ENCODE measurements at places on chromosomes 3 and 15. TPM values are rescaled to one million over a fixed set of nuclear protein-coding genes. Genes with fewer than 3 reads are reported as not detected.

- DNase-seq, result no peak
- H3K27me3 ChIP-seq, result no peaks in the 10 kb centered on the region
- no peaks in the 10 kb centered on the region for H3K4me1 ChIP-seq
- H3K27ac ChIP-seq, result no peak overlapping the region
- no peak overlapping the region for H3K4me3 ChIP-seq
Measured at GRCh38 chr15:51184627-51185026, 89.9 kb upstream of the TNFAIP8L3 start.

GOLGA8G gene
- not detected for total RNA-seq

APOD gene
- total RNA-seq, result 41.3 TPM

- H3K27me3 ChIP-seq, result no peaks in the 10 kb centered on the region
- H3K36me3 ChIP-seq, result no peaks in the 10 kb centered on the region
- no peaks in the 10 kb centered on the region for H3K4me1 ChIP-seq
- no peak overlapping the region for H3K27ac ChIP-seq
Measured at GRCh38 chr15:58344213-58345070, 87.3 kb upstream of the LIPC start.
